Heart left ventricle (tissue), 16 donors: ENCODE measurements at places on chromosomes 7 and 10. TPM values are rescaled to one million over a fixed set of nuclear protein-coding genes. Genes with fewer than 3 reads are reported as not detected.

DNA sequence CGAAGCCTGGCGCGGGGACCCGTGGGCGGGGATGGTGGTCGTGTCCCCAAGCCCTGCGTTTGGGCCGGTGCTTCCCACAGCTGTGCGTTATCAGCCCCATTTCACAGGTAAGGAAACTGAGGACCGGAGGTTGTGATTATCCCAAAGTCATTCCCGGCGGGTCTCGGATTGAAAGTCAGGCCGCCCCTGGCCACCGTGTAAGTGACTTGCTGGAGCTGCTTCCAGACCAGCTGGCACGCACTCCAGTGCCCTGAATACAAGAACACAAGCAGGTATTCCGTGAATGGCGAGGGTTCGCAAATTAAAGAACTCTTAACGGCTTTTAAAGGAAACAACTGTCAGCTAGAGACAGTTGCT, 675 bp upstream of the ATE1 start:
- H3K4me3 ChIP-seq = peak overlapping the region; percentile 83
- no peaks in the 10 kb centered on the region for H3K27me3 ChIP-seq
- H3K4me1 ChIP-seq = peaks cover 10% of the 10 kb centered on the region
- H3K36me3 ChIP-seq = peaks cover 5% of the 10 kb centered on the region

DNA sequence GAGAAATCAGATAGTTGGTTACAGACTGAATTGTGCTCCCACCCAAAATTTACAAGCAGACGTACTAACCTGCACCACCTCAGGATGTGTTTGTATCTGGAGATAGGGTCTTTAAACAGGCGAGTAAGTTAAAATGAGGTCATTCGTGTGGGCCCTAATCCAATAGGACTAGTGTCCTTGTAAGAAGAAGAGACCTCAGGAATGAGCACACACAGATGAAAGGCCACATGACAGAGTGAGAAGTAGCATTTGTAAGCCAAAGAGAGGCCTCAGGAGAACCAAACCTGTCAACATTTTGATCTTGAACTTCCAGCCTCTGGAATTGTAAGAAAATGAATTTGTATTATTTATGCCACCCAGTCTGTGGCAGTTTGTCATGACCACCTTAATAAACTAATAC, 149.5 kb upstream of the VWC2 start:
- no peak for DNase-seq
- H3K36me3 ChIP-seq = no peaks in the 10 kb centered on the region
- peak overlapping the region; percentile 80 for H3K27ac ChIP-seq
- H3K27me3 ChIP-seq = no peaks in the 10 kb centered on the region
- H3K4me3 ChIP-seq = no peak overlapping the region

DNA sequence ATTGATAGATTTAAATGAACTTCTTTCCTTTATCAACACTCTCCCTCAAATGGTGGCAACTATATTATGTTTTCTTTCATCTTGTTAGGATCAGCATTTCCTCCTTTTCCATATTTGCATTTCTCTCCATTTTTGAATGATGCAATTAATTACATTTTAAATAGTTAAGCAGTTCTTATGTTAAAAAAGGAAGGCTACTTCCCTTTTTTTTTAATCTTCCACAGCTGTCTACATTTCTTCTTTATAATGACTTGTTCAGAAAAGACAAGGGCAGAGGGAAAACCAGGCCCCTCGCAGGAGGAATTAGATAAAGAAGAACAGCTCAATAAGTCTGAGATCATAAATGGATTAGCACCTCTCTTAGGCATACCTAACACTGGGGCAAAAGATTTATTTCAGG, 208.9 kb downstream of the ARL4A start:
- H3K36me3 ChIP-seq = no peaks in the 10 kb centered on the region
- no peak overlapping the region for H3K4me3 ChIP-seq
- DNase-seq = no peak
- no peaks in the 10 kb centered on the region for H3K27me3 ChIP-seq
- H3K4me1 ChIP-seq = no peaks in the 10 kb centered on the region

DNA sequence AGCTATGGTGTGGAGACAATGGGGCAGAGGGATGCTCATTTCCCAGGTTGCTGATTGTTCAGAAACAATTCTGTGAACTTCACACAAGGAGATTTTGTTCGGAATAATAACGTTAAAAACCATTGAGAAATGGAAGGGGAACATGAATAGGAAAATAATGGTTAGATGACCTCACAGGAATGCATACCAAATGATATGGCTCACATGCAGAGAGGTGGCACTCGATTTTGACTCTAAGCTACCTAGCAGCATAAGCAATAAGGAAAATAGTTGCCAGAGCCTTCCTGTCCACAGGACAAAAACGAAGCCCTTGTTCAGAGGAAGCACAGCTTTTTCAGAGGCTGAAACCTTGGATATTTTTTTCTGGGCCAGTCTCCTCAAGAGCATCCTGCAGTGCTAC, 293.1 kb downstream of the ZEB1 start:
- H3K27ac ChIP-seq = no peak overlapping the region
- H3K36me3 ChIP-seq = no peaks in the 10 kb centered on the region
- no peak for DNase-seq
- no peaks in the 10 kb centered on the region for H3K27me3 ChIP-seq
- H3K4me1 ChIP-seq = no peaks in the 10 kb centered on the region

GRCh38 chr7:123533929-123534382, 439 bp downstream of the IQUB start:
- H3K27me3 ChIP-seq = no peaks in the 10 kb centered on the region
- H3K27ac ChIP-seq = no peak overlapping the region
- no peaks in the 10 kb centered on the region for H3K36me3 ChIP-seq
- peaks cover 17% of the 10 kb centered on the region for H3K4me1 ChIP-seq
- DNase-seq = peak; percentile 21
- peak overlapping the region; percentile 49 for H3K4me3 ChIP-seq

DNA sequence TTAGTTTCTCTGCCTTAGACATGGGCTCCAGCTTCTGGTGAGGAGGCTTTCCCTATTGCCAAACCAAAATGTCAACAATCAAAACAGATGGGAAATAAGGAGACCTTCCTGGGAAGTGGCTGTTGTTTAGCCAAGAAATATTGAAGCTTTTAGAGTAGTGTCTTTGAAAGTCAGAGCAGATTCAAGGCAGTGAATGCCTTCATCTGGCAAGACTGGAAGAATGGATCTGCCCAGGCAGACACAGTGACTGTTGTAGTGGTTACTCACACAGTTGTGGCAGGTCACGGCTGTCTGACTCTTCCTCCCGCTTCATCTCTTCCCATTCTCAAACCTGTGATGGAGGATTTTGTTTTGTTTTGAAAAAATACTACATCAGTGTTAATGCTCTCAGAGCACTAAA, 154.1 kb upstream of the ADO start:
- no peak overlapping the region for H3K27ac ChIP-seq
- H3K27me3 ChIP-seq = no peaks in the 10 kb centered on the region
- no peaks in the 10 kb centered on the region for H3K36me3 ChIP-seq
- H3K4me1 ChIP-seq = no peaks in the 10 kb centered on the region
- H3K4me3 ChIP-seq = no peak overlapping the region

DNA sequence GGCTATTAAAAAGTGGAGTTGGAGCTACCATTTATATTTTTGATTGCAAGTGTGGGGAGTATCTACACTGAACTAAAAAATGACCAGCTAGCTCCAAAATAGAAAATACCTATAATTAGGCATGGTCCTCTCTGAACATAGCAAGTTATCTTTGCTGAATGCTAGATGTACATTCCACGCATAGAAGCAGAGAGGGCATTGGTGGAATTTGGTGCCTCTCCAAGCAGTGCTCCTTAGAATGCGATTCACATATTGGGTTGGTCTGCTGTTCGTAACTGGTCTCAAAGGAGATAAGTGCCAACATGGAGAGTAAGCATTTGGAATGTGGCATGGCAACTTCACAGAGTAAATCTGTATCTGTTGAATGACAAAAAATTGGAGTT, 196.2 kb downstream of the PTN start:
- H3K36me3 ChIP-seq = no peaks in the 10 kb centered on the region
- no peak overlapping the region for H3K27ac ChIP-seq
- no peak overlapping the region for H3K4me3 ChIP-seq
- H3K27me3 ChIP-seq = no peaks in the 10 kb centered on the region
- DNase-seq = no peak

GRCh38 chr7:99788554-99788953, 4.6 kb upstream of the CYP3A4 start:
- no peak overlapping the region for H3K4me3 ChIP-seq
- no peak for DNase-seq
- H3K36me3 ChIP-seq = no peaks in the 10 kb centered on the region

DNA sequence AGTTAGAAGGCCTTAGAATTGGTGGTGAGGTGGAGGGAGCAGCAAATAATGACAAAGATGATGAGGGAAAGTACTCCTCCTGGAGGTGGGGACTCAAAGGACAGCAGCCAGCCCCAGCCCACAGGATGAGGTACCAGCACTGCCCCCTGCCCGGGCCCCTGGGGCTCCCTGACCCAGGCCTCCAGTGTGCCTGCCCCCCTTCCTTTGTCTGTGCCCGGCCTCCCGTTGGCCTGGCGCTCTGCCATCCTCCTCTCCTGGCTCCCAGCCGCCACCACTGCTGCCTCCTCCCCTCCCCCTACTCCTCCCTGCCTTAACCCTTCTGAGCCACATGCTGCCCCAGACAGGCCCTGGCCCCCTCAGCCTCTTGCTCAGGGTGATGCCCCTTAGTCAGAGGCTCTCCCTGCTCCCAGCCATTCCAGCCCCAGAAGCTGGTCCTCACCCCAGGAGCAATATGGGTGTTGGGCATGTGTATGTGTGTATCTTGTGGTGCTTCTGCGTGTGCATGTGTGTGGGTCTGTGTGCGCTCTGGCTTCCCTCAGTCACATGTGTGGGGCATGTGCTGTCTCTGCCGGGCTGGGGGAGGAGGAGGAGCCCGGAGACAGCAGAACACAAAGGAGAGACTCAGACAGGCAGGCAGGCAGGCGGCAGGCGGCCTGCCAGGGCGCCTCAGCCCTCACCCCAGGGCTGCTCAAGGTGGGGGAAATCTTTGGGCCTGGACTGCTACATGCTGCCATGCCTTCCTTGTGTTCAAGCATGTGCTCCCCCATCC, 2.6 kb downstream of the LDB1 start:
- peak overlapping the region; percentile 99 for H3K27ac ChIP-seq
- no peaks in the 10 kb centered on the region for H3K36me3 ChIP-seq
- peaks cover 42% of the 10 kb centered on the region for H3K4me1 ChIP-seq
- no peaks in the 10 kb centered on the region for H3K27me3 ChIP-seq

DNA sequence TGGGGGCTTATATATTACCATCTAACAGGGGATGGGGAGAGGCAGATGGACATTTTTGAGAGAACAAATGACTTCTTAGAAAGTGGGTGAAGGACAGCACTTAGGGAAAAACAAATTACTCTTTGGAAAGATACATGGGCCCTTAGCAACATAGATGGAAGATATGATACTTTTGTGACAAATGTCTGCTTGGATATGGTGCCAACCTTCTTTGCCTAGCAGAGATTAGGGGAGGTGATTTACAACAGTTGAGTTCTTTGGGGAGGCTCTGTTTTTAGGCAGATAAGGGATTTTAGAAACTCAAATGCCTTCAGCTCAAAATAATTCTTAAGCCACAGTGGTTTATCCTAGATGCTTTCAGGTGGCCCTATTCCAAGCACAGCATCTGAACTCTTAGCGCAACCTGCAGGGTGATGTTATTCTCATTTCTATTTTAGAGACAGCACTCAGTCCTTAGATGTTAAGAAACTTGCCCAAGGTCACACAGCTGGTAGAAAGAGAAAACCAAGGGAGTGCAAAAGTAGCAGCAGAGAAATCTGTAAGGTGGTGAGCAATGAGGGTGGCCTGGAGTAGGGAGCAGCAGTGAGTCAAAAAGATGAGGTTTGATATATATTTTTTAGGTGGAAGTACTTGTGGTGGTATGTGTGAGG, 75.1 kb upstream of the KMT2E start:
- no peaks in the 10 kb centered on the region for H3K36me3 ChIP-seq
- no peak overlapping the region for H3K4me3 ChIP-seq
- no peak overlapping the region for H3K27ac ChIP-seq
- no peaks in the 10 kb centered on the region for H3K27me3 ChIP-seq
- peaks cover 26% of the 10 kb centered on the region for H3K4me1 ChIP-seq
- DNase-seq = no peak

GRCh38 chr7:53437336-53437735, 401.9 kb downstream of the POM121L12 start:
- no peak overlapping the region for H3K4me3 ChIP-seq
- H3K36me3 ChIP-seq = no peaks in the 10 kb centered on the region
- DNase-seq = no peak
- H3K4me1 ChIP-seq = no peaks in the 10 kb centered on the region
- no peaks in the 10 kb centered on the region for H3K27me3 ChIP-seq
- no peak overlapping the region for H3K27ac ChIP-seq

DNA sequence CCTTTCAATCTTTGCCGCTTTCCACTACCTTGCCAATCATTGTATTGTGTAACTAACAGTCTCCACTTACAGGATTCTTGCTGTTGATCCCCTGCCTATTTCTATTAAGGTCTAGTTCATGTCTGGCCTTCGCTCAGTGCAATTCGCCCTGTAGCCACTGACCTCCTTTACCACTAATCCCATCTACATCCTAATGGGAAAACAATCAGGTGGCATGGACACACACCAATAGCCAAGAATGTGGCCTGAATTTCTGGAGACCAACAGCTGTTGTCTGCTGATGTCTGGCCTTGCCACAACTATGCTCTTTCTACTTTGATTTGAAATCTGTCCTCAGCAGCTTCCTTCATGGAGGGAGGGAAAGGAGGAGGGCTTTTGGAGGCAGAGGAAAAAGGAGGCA, 546.2 kb downstream of the SORCS3 start:
- no peak overlapping the region for H3K27ac ChIP-seq
- H3K27me3 ChIP-seq = no peaks in the 10 kb centered on the region
- H3K4me1 ChIP-seq = no peaks in the 10 kb centered on the region
- no peak overlapping the region for H3K4me3 ChIP-seq
- no peaks in the 10 kb centered on the region for H3K36me3 ChIP-seq

DNA sequence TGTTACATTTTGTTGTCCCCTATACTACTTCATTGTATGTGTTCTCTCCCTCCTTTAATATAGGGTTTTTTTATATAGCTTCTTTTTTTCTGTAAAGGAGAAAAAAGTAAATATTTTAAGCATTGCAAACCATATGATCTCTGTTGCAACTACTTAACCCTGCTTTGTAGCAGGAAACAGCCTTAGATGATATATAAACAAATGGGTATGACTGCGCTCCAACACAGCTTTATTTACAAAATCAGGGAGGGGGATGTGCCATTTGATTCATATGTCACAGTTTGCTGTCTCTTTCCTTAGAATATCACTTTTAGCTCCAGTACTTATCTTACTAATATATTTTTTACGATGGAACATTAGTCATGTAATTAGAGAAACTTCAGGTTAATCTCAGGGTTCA, 155.2 kb upstream of the GNAI1 start:
- H3K27ac ChIP-seq = no peak overlapping the region
- no peaks in the 10 kb centered on the region for H3K27me3 ChIP-seq
- H3K36me3 ChIP-seq = no peaks in the 10 kb centered on the region

The ZNF488 gene
- 0.25 TPM for total RNA-seq

The HECW1 gene
- total RNA-seq = not detected

The ETV1 gene
- total RNA-seq = 98.4 TPM

The C10orf143 gene
- total RNA-seq = 3.3 TPM

The ANKRD7 gene
- 0.45 TPM for total RNA-seq
